C1 segment of cervical spinal cord (tissue), 14 donors: ENCODE measurements at places on chromosomes 2 and 18.

DNA sequence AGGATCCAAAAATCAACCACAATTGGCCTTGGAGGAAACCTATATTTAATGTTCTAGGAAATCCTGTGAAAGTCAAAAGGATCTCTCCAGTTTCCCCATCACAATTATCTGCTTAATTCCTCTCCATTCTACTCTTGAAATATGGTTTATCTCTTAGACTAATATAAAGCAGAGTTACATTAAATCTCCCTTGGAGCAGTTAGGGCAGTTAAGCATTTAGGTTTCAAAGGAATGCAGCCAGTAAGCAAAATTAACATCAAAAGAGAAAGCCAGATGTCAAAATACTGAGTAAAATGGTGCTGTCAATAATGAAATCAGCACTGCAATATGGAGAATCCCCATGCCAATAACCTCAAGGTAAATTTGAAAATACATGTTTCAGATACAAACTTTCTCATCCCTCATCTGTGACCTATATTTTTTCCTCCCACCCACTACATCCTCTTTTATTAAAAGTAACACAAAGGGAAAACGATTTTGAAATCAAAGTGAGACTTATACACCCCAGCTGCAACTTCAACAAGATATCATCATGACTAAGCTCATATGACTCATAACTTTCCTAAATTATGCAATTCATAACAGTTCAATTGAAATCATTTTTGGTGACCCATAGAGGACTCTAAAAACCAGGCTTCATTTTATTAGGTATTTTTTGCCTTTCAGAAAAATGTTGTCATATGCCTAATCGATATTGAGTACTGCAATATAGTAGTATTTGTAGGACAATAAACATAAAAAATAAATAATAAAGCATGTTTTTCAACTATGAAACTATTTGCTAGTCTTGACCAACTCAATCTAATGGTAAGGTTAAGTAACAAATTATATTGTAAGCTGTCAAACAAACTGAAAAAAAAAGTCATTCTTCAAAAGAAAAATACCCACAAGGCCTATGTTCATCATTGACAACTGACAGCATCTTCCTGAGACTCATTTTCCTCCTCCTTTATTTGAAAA is 3.1 kb downstream of the ADAM17 start:
- DNase-seq: no peak

GRCh38 chr2:3207091-3207491 is 170.5 kb downstream of the EIPR1 start:
- DNase-seq: no peak

GRCh38 chr18:49227441-49228165 is 232.8 kb downstream of the DYM start:
- no peak for DNase-seq

DNA sequence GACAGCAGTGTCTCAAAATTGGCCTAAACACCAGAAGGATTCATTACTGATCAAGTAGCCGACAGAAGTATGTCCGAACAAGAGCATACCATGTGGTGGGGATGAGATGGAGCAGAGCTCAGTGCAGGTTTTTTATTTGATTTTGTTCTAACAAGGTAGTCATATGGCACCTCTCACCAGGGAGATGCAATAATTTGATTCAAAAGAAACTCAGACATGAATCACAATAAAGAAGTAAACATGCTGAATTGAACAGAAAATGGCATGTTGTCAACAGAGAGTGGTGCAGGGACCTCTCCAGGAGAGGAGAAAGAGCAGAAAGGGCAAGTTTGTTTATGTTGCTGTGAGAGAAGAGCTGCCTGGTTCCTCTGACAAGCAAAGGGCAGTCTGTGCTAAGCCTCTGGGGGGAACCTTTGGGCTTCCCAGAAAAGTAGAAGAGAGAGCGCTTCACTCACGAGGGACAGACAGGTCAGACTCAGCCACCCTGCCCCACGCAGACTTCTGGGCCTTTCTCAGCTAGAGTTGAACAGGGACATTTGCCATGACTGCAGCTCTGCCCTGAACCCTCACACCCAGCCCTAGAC is 351.3 kb upstream of the RAB12 start:
- DNase-seq: no peak

DNA sequence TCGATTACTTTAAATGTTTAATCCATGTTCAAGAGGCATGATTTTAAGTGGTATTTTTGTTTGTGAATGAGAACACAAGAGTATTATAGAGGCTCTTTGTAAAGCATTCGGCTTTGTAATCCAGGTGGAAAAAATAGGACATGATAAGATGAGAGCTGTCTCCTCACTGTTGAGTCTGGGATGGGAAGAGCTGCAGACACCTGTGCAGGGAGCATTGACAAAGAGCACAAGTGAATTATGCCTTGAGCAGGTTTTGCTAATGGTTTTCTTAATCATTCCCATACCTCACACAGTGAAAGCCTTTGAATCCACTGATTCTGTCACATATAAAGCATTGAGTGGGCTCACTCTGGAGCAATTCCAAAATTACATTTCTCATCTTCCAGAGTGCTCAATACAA is 9.6 kb downstream of the COL6A3 start:
- no peak for DNase-seq

GRCh38 chr2:160478660-160479059 is 14.9 kb downstream of the RBMS1 start:
- no peak for DNase-seq

DNA sequence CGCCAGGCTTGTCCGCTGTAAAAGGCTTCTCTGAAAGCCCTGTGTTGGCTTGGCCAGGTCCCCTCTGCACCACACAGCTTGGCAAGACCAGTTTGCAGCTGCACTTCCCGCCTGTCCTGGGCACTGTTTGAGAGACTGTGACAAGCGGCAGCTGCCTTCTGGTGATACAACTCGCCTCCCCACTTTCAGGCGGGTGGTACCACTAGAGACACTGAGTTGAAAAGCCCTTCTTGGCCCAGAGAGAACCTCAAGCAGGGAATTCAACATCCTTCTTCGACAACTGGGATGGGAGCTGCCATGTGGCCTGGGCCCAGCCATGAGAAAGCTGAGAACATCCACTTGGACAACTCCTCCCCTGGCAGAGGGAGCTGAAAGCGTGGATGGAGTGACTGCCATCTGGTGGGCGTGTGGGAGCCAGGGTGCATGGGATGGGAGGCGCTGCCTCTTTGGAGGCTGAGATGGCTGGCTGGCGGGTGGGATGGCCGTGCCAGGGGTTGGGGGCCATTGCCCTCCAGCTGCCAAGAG is 125.5 kb upstream of the REV1 start:
- DNase-seq: no peak

DNA sequence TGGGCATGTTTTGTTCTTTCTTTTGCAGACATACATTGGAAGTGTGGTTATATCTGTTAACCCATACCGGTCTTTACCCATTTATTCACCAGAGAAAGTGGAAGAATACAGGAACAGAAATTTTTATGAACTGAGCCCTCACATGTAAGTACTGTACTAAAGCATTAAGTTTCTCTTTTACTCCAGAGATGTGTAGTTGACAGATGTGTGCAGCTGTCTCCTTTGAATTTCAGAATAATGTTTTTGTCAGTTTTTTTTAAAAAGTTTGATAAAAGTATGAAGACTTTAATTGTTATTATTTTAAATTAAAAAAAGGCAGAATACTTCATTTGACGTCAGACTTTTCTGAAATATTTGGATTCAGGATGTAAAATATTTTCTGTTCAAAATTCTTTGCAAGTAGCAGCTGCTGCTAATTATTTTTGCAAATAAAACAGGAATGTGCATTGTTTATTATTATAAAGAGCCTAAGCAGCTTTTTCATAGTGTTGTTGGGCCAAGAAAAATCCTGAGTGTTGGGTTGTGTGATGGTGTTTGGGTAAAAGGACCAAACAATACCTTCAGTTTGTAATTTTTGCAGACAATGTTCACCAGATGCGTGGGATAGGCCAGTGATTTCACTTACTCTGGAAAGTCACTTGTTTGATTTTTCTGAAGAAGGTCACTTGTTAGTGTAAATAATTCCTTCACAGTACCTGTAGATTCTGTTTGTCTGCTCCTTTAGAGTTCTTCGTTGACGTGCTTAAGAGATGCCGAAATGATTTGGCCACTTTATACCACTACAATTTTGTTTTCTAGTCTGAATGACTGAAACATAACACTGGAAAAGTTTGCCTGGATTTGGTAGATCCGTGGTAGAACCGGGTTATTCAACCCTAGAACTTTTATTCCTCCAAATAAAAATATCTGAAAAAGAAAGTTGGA is 51.1 kb downstream of the MYO1B start:
- DNase-seq: no peak

DNA sequence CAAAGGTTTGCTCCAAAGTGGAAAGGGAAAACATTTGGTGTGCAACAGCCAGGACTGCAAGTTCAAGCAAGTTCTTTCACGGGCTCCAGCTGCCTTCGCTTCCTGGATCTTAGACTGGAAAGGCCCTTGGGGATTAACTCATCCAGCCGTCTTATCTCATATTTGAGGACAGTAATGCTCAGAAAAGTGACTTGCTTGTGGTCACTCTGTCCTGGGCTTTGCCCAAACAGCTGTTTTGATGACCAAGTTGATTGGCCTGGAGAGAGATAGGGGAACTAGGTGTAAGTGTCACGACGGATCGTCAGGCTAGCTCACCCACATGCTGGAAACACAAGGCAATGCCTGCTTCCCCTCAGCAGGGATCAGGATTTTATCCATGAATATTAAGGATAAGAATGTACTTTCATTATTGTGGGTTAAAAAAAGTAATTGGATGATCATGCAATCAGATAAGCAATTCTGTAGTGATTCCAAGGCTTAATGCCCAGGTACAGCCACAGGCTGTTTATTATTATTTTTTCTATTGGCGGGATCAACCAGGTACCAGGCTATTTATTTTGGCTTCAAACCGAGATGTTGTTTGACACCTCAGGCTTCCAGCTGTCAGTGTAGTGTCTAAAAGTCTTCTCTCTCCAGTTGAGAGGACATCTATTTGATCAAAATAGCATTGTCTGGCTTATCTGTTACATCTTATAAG is 162.5 kb upstream of the EPAS1 start:
- DNase-seq: no peak

- no peak for DNase-seq
These were observed 3.7 kb downstream of the SIGLEC15 start for GRCh38 chr18:45828917-45829811.

DNA sequence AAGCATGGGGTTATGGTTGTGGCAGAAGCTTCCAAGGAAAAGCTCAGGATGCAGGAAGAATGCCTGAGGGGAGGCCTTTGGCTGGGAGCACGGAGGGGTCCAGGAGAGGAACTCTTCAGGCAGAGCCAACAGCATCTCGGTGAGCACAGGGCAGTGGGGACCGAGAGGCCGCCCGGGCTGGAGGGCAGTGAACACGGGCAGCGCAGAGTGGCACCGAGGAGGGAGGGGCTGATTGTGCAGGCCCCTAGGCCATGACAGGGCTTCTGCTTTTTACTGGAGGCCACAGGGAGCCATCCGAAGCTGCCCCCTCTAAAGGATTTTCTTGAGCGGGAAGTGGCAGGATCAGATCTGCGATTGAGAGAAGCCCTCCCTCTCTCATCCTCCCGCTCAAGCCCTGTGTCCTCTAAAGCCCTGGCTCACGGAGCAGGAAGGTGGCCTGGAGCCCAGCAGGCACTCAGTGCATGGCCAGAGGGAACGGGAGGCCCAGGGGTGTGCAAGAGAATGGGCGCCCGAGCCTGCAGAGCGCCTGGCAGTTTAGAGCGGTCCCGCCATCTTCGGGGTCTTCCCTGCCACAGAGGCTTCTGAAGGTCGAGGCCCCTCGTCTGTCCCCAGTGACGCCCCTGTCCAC is 110.0 kb upstream of the STON1 start:
- DNase-seq: peak; percentile 65

DNA sequence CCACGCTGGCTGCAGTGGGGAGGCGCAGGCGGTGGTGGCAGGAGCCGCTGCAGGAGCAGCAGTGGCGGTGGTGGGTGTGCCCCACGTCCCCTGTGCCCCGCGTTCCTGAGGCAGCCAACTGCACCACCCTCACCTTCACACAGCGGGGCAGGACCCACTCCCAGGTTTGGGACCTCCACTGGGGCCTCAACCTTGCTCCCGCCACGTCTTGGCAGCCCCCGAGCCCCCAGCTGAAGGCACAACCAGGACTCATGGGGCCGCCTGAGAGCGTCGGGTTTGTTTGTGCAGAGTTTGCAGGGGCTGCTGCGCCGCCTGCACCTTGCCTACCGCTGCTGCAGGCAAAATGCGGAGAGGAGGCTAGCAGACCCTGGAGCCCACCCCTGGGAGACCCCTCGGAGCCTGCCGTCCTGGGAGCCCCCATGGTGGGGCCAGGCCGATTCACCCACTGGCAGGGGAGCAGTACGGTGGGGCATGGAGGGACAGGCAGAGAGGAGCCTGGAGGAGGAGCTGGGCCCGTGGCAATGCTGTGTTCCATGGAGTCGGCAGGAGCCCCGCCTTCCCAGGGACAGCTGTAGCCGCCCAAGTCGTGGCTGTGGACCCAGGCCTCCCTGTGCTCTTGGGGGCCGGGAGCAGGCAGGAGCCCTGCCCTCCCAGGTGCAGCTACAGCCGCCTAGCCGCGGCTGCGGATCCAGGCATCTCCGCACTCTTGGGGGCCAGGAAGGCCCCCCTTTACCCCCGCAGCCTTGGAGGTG is 14.7 kb upstream of the EML6 start:
- DNase-seq: peak; percentile 10

- DNase-seq: no peak
These were observed 54.8 kb downstream of the ATP9B start for GRCh38 chr18:79123948-79124347.

- no peak for DNase-seq
These were observed 146.7 kb downstream of the TSN start for GRCh38 chr2:121902171-121902591.

DNA sequence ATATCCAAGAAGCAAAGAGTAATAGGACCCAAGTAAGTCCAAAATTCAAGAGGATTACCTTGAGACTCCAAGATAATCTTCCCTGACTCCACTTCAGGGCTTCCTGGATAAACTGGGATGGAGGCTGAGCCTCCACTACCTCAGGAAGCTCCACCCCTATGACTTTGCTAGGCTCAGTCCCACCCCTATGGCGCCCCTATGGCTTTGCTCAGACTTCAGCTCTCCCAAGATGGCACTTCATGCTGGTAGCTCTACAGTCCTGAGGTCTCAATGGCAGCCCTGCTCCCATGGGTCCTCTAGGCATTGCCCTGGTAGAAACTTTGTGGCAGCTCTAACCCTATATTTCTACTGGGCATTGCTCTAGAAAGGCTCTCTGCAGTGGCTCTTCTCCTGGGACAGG is 69.9 kb upstream of the CHAC2 start:
- no peak for DNase-seq

GRCh38 chr18:49730951-49731391 is 82.4 kb downstream of the ACAA2 start:
- no peak for DNase-seq

GRCh38 chr2:160415991-160416390 is 77.6 kb downstream of the RBMS1 start:
- DNase-seq: no peak

- DNase-seq: no peak
These were observed 1500.6 kb upstream of the TMEFF2 start for GRCh38 chr2:193695367-193695766.
